ENCODE measurements at places on chromosomes 4 and X.

DNA sequence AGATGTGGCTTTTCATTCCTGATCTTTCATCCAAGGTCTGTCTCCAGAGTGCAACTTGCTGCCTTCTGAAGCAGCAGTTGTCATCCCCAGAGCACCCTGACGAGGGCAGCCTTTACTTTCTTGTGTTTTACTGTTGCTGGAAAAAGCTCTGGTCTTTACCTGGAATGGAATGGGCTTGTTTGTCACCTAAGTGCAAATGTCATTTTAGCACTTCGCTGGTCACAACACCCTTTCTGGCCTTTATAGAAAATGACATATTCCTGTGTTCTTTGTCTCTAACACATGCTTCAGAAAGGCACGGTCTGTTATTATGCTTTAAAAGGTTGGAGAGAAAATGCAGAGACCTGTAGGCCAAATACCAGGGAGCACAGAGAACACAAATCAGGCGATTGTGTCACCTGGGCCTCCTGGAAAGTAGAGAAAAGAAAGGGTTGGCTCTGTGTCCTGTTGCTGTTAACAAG lies 332.7 kb upstream of the IGFBP7 start:
- DNase-seq, result no peak

GRCh38 chrX:140317462-140317861 lies 187.4 kb downstream of the SOX3 start:
- DNase-seq, result no peak

DNA sequence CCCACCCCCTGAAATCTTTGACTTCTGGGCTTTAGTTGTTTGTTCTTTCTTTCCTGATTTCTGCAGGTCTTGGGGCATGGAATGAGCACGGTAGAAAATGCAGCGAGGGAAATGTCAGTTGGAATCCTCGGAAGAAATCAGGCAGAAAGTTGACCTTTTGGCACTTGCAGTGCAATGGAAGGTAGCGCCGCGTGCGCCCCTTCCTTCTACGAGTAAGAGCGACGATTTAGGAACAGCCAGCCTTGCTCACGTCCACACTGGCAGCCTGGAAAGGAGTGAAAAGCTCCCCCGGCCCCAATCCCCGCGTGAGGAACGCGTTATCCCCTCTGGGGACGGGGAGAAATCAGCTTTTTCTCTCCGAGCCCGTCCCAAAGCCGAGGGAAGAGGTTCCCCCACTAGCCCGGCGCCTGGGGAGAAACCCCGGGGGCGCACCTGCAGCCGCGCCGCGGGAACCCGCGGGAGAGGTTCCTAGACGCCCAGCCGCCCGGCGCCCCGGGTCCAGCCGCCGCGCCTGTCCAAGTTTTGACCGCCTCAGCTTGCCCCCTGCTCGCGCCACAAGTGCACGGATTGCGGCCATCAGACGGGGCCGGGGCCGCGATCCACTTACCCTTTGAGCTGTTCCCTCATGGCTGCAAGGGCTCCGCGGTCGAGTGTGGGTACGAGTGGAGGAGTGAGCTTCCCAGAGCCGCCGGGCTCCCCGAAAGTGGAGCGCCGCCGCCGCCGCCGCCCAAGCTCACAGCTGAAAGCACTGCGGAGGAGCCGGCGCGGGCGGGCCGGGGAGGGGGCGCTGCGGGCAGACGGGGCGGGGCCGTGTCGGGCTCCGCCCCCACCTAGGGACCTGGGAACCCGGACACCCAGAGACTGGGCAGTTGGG lies 194.6 kb upstream of the FTHL17 start:
- no peak for DNase-seq

DNA sequence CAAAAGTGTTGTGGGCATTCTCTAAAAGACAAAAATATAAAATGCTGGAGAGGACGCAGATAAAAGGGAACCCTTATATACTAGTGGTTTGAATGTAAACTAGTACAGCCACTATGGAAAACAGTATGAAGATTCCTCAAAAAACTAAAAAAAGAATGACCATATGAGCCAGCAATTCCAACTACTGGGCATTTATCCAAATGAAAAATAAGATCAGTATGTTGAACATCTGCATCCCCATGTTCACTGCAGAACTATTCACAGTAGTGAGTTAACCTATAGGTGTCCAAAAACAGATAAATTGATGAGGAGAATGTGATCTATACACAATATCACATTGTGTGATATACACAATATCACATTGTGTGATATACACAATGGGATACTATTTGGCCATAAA lies 1615.3 kb downstream of the PCDH18 start:
- DNase-seq, result no peak

DNA sequence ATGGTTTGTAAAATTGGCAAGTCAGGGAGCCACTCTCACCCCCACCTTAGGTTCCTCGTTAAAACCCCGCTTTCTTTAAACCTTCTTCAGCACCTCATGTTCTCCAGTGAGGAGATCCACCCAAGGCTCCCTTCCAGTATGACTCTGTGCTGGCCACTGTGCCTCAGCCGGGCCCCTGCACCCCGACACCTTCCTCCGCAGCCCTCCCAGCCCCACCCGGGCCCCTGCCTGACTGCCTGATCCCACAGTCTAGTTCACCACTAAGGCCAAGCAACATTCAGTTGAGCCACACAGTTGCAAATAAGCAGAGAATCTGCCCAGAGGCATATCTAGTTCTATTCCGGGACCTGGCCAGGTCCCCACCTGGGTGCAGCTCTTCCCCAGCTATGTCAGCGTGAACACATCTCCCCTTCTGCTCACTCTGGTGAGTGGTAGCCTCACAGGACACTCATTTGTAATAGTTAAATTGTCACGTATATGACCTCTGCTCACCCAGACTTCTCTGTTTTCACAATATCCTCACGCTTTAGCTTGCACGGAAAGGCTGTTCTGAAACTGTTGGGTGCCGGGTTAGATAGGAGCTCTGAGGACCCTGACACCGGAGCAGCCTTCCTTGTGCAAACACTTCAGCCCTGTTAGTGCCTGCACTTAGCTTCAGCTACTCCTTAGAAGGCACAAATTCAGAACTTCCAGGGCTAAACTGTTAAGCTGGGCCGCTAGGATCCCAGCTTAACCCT lies 146.8 kb downstream of the DCTD start:
- no peak for DNase-seq

DNA sequence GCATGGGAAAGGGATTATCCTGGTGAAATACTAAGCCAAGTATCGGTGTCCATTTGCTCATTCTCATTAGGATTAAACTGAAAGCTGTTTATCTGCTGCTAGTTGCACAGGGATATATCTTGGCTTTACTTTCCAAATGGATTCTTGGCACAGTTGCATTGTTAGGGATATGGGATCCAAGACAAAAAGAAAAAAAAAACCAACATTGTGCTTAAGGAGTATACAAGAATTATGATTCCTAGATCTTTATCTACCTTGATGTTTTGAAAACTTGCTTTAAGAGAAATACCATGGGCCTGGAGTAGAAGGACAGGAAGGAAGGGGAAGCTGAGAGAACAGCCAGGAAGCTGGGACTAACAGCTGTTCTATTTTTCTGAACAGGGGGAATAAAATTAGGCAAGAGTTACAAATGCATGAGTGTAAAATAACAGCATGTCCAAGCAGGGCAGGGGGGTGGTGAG lies 107.6 kb downstream of the ATXN3L start:
- no peak for DNase-seq

GRCh38 chr4:107283587-107284559 lies 247.8 kb upstream of the DKK2 start:
- DNase-seq, result no peak

DNA sequence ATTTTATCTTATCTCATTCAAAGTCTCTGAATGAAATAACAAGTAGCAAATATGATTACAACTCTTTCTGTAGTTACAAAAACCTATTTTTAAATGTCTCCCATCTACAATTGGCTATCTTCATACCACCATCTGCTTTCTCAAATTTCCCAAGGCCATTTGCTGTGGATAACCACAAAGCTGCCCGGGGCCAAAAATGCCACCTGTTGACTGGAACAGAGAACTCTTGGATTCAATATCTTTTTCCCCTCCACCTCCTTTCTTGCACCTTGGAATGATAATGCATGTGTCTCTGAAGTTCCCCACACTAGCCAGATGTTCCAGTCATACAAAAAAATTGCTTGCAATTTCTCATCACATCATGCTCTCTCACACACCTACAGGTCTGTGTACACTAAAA lies 93.3 kb upstream of the SCML1 start:
- DNase-seq, result no peak

DNA sequence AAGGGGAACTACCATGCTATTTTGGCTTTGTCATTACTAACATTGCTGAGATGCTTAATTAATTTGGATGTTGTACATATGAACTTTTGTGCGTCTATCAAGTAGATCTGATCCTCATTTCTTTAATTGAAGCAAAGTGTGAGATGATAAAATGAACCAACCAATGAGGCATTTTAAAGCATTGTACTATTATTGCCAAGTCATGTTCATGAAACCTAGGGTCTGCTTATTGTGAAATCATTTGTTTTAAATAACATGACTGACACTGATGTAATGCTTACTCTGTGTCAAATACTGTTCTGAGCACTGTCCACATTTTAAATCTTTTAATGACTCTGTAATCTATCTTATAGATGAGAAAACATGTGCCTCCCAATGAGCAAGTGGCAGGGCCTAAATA lies 57.7 kb downstream of the C4orf33 start:
- no peak for DNase-seq

Data from stimulated activated CD4-positive, alpha-beta T cell treated with anti-CD3 and anti-CD28 coated beads, Interleukin-12 subunit alpha, Interleukin-12 subunit beta, amount 100 ng/mL, for 4 hours (primary cell).